Naive thymus-derived CD8-positive, alpha-beta T cell (primary cell): ENCODE measurements at places on chromosomes 12 and 14.

DNA sequence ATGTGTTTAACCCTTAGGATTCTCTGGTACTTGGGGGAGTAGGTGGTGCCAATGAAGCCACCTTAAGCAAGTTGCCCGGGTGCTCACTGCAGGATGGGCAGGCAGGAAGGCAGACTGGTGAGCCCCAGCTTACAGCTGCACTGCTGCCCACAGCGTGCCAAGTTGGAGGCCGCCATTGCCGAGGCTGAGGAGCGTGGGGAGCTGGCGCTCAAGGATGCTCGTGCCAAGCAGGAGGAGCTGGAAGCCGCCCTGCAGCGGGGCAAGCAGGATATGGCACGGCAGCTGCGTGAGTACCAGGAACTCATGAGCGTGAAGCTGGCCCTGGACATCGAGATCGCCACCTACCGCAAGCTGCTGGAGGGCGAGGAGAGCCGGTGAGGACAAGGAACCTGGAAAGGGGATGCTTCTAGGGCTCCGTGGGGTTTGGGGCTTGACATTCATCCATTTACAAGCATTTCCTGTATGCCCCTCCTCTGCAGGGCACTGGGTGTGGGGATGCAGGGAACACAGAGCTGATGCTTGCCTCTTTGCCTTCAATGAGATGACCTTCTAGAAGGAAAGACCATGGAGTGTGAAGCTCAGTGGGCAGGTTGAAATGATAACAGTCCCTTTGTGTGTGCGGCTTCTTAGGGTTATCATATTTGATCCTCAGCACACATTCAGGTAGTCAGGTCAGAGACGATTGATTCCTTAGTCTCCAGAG lies 12.4 kb downstream of the KRT7 start:
- no peak for DNase-seq

- DNase-seq: no peak
Measured at GRCh38 chr14:100950024-100950423, 46.5 kb upstream of the RTL1 start.

GRCh38 chr12:58918469-58918844 lies 1.8 kb downstream of the LRIG3 start:
- DNase-seq: no peak

- no peak for DNase-seq
Measured at GRCh38 chr12:25401547-25402345, 151.0 kb upstream of the KRAS start.

GRCh38 chr14:105065280-105066228 lies at the start of gene GPR132:
Gene GPR132 (minus strand): TSS chr14:105065430. CDS start chr14:105055420, 10,010 bp downstream.
- DNase-seq: peak; percentile 96

DNA sequence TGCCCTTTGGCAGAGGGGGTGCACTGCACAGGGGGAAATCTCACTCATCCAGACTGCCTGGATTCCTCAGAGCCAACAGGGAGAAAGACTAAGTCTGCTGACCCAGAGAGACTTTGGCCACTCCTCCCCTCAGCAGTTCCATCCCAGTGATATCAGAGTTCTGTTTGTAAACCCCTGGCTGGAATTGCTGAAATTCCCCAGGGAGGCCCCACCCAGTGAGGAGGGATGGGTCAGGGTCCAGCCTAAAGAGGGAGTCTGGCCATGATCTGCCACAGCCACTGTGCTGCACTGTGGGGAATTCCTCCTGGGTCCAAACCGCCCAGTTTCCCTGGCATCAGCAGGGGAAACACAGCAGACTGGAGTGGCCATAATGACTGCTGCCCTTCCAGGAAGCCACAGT lies 54.9 kb upstream of the USP15 start:
- DNase-seq: no peak

GRCh38 chr12:130184404-130185090 lies 22.3 kb downstream of the FZD10 start:
- no peak for DNase-seq

GRCh38 chr14:102605029-102605428 lies 12.6 kb downstream of the RCOR1 start:
- DNase-seq: no peak

GRCh38 chr14:67641902-67642749 lies 22.4 kb downstream of the ARG2 start:
- no peak for DNase-seq

- DNase-seq: no peak
Measured at GRCh38 chr14:23828616-23829015, 125.0 kb upstream of the DHRS4 start.
